ENCODE measurements at places on chromosomes 16 and 17. TPM values are rescaled to one million over a fixed set of nuclear protein-coding genes. Genes with fewer than 3 reads are reported as not detected.

DNA sequence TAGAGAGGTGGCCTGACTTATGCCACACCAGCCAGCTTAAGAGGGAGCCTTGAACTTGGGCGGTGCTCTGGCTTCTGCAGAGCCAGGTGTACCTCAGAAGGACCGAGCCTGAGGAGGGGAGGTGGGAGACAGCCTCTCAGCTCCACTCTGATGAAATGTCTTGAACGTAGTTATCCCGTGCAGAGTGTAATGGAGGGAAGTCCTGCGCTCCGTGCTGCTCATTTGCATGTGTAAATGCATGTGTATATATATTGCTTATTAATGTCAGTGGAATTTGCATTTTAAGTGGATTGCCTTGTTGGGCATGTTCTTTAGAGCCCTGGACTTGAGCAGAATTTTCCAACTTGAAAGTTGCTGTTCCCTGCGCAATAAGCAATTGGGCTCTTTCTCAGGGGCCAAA, 264.9 kb upstream of the SDK2 start:
- peaks cover 67% of the 10 kb centered on the region for H3K27me3 ChIP-seq
- H3K36me3 ChIP-seq = peaks cover 2% of the 10 kb centered on the region

Gene CA7
- not detected for total RNA-seq

- H3K27me3 ChIP-seq = peaks cover 24% of the 10 kb centered on the region
- no peak for DNase-seq
- H3K27ac ChIP-seq = no peak overlapping the region
- no peaks in the 10 kb centered on the region for H3K36me3 ChIP-seq
- no peak overlapping the region for H3K4me3 ChIP-seq
Observed at GRCh38 chr17:43620147-43620546, 41.6 kb downstream of the MEOX1 start.

Gene NGFR
- total RNA-seq = 0.25 TPM

DNA sequence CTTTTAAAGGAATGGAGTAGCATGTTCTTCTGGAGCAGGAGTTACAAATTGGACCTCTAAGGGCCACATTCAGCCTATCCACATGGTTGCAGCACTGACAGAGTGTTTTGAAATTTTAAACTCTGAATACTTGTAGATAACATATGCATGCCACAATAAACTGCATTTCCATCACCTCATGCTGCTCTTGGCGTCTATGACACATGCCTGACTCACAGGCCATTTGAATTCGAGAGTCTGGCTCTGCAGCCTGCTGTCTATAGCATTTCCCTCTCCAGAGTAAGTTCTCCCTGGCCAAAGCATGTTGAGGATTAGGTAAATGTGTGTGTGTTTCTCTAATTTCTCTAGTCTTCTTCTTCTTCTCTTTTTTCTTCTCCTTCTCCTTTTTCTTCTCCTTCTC, 28.7 kb upstream of the MYOCD start:
- H3K36me3 ChIP-seq = no peaks in the 10 kb centered on the region
- DNase-seq = no peak
- H3K4me3 ChIP-seq = no peak overlapping the region
- H3K27me3 ChIP-seq = no peaks in the 10 kb centered on the region
- H3K27ac ChIP-seq = no peak overlapping the region

- peaks cover 2% of the 10 kb centered on the region for H3K36me3 ChIP-seq
- peaks cover 10% of the 10 kb centered on the region for H3K4me1 ChIP-seq
- H3K27ac ChIP-seq = no peak overlapping the region
- no peak for DNase-seq
- H3K27me3 ChIP-seq = peaks cover 60% of the 10 kb centered on the region
- H3K4me3 ChIP-seq = no peak overlapping the region
Observed at GRCh38 chr17:9898812-9899211, 6.3 kb downstream of the RCVRN start.

- H3K27me3 ChIP-seq = no peaks in the 10 kb centered on the region
- no peak for DNase-seq
- no peak overlapping the region for H3K27ac ChIP-seq
Observed at GRCh38 chr16:27780468-27781194, 230.7 kb downstream of the KATNIP start.

- peak overlapping the region; percentile 95 for H3K27ac ChIP-seq
- H3K4me1 ChIP-seq = peaks cover 70% of the 10 kb centered on the region
- H3K27me3 ChIP-seq = no peaks in the 10 kb centered on the region
- no peaks in the 10 kb centered on the region for H3K36me3 ChIP-seq
- peak overlapping the region; percentile 71 for H3K4me3 ChIP-seq
- DNase-seq = no peak
Observed at GRCh38 chr17:17114592-17115225, 72.5 kb downstream of the MPRIP start.

DNA sequence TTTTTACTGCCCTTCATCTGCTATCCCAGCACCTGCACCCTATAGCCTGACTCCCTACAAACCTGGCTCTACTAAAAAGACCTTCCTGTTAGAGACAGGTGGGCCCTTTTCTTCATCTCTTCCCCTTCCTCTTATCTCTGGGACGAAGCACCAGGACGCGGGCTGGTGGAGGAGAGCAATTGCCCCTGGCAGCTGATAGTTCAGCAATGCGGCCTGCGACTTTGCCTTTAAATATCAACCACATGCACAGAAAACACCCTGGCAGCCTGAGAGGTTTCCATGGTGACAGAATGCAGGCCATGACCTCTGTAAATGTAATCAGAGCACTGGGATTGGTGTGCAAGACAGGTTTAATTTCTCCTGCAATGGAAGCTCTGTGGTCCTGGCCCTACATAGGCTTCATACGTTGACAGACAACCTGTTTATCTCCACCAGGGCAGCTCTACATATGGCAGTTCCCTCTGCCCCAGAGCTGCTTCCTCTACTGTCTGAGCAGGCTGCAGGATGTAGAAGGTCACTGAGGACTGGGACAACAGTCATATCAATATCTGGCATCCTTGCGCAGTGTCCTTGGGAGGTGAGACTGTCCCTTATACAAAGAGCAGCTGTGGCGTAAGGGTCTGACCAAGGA, 10.0 kb upstream of the SKAP1 start:
- peaks cover 75% of the 10 kb centered on the region for H3K4me1 ChIP-seq
- H3K27me3 ChIP-seq = no peaks in the 10 kb centered on the region
- DNase-seq = peak; percentile 59
- no peaks in the 10 kb centered on the region for H3K36me3 ChIP-seq
- H3K4me3 ChIP-seq = peak overlapping the region; percentile 84
